ENCODE measurements at places on chromosomes 3 and 15.

DNA sequence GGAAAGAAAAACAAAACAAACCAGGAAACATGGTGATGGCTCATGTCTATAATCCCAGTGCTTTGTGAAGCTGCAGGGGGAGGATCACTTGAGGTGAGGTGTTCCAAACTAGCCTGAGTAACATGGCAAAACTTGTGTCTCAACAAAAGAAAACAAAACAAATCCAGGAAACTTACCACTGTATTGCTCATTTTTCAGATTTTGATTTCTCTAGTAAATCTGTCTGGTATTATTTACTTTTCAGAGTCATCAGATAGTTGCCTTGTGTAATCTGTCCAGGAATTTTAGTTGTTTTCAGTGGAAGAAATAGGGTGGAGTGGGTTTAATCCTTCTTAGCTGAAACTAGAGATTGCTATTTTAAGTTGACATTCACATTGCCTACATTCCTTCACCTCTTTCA is 91.8 kb upstream of the ALCAM start:
- no peak for DNase-seq

DNA sequence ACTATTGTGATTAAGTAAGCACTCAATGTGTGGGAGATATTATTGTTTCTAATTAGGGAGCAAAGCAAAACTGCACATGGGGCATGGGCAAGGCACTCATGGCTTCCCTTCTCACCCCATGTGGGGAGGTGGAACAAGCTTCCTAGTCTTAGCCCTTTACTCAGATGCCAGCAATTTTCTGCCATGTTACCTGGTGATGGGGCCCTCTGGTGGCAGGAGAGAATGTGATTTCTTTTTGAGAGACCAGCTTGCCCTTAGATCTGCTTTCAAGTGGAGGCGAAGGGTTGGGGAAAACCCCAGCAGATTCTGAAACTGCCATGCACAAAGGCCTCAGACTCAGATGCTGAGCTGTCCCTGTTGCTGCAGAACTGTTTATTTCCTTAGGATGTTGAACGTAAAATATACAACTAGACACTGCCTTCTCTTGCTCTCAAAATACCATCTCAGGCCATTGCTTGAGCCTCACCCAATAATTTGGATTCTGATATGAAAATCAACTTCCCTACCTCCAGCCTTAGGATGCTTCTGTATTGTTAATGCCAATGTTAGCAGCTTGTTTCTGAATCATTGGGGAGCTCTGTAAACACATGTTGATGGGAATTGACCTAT is 130.2 kb upstream of the TPRG1 start:
- DNase-seq, result peak; percentile 77

GRCh38 chr3:194865615-194866014 is 179.9 kb downstream of the FAM43A start:
- DNase-seq, result no peak

- no peak for DNase-seq
These were observed 268.6 kb upstream of the WNT5A start for GRCh38 chr3:55755516-55756205.

DNA sequence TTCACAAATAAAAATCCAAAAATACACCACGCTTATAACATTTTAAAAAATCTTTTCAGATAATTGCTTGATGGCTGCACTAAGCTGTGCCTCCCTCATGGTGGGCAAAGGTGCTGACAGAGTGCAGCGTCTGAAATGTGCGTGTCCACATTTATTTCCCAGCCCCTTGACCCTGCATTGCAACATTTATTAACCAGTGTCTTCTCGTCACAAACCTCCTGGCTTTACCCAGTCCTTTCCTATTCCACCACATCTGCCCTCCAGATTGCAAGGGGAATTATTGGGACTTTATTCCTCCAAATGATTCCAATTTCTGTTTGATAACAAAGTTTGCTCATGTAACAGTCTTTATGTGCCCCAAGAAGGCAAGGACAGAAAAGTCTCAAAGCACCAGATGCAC is 5.5 kb downstream of the RASGRP1 start:
- no peak for DNase-seq
